ENCODE measurements at places on chromosomes 5 and 9. TPM values are rescaled to one million over a fixed set of nuclear protein-coding genes. Genes with fewer than 3 reads are reported as not detected.

FBP2 gene
- not detected for total RNA-seq

SPINK1 gene
- not detected for total RNA-seq

LHX6 gene
- not detected for total RNA-seq

FOXD1 gene
- total RNA-seq, result 0.28 TPM

HEMGN gene
- total RNA-seq, result not detected

DNA sequence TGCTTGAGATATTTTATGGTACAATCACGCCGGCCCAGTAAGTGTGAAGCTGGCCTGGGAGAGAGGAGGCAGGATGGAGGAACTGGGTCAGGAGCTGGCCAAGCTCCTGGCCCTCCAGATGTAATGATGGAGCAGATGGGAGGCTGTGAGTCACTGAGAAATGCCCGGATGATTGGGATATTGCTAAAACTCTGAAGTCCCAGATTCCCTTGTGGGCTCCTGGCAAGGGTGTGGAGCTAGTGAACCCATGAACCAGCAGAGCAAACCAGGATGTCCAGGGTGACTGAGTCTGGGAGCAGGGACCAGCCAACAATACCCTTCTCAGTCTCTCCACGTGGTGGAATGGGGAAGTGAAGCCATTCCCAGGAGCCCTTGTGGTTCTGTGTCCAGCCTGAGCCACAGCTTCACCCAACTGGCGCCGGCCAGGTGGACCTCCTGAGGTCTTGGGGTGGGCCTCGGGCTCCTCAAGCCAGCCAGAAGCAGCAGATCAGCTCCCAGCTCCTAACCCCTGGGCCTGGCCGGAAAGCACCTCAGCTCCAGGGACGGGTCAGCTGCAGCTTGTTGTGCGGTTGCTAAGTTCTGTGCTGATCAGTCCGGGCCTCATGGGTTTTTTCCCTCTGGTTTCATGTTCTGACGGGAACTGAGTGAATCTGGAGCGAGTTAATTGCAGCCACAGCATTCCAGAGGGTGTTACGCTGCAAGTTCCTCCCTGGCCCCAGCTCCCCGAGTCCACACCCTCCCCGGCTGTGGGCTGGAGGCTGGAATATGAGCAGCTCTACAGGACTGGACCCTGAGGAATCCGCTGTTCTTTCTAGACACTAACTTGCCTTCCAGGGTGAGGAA, 37.6 kb downstream of the DUSP1 start:
- no peak for DNase-seq

GRCh38 chr5:176646707-176647029, 616 bp upstream of the TSPAN17 start:
- DNase-seq, result no peak

GRCh38 chr9:70883056-70883455, 238.4 kb downstream of the TRPM3 start:
- DNase-seq, result no peak

DNA sequence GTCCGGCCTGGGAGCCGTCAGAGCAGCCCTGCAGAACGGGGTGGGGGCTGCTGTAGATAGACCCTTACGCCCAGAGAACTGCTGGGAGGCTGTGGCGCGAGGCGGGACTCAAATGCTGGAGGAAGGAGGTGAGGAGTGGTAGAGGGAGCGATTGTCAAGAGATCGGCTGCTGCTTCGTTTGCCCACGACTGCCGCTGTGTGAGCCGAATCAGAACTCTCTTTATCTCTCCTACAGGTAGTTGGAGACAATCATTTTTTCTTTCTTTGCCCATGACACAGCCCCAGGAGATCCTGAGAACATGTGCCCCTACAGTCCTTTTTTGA, 456 bp downstream of the ZNF79 start:
- DNase-seq, result no peak

- peak; percentile 60 for DNase-seq
Observed at GRCh38 chr9:129597355-129598088, 23.4 kb downstream of the C9orf50 start.

- DNase-seq, result no peak
Observed at GRCh38 chr5:107555425-107556090, 115.2 kb downstream of the EFNA5 start.

DNA sequence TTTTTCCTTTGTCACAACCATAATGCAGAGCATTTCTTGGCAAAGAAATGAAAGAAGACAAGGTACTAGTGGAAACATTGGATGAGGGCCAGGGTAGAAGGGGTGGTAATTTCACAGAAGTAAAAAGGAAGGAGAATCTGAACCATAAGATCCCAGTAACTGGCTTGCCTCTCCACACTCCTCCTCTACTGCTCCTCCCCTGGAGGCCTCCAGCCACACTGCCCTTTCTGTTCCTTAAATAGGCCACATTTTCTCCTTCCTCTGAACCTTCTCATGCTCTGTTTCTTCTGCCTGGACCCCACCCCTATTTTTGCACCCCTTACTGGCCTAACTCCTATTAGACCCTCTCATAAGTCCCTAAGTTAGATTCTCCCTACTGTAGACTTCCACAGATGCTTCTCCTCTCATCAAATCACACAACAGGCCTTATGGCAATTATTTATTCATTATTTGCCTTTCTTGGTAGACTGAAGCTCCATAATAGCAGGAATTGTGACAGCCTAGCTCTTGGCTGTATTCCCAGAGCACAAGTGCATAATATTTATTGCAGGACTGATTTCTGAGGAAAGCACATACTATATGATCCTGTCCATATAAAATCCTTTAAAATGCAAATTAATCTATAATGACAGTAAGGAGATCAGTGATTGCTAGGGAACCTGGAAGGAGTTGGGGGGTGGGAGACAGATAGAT, 31.3 kb upstream of the GRIA1 start:
- DNase-seq, result no peak

DNA sequence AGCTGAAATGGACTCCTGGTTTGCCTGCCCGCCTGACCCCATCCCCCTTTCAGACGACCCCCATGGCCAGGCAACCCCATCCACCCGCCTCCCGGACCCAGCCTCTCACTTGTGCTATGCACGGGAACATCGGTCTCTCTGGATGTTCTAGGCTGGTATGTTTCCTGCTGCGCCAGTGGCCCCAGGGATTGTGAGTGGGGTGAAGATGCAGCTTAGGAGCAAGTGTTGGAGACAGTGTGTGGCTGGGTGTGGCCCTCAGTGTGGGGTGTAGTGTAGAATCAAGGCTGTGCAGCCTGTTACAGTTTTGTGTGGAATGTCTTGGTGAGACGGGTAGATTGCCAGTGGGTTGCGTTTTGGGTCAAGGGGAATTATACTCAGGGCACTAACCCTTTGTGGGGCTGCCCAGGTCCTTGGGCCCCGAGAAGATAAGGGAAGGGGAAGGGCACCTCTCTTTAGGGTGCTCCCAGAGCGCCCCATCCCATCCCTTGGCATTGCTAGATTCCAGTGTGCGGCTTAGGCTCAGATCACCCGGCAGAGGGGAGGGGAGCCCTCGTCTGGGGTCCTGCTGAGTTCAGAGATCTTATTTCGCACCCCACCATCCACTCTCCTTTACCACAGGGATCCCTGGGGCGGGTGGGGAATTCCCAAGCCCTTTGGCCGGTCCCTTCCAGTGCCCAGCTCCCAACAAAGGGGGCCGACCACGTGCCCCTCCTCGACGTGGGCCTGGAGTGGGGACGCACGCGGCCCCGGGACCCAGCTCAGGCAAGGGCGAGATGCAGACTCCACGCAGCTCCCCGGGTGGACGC, 4.6 kb downstream of the IER5L start:
- no peak for DNase-seq

GRCh38 chr5:145062280-145063062, 772.7 kb downstream of the PRELID2 start:
- DNase-seq, result peak; percentile 5

DNA sequence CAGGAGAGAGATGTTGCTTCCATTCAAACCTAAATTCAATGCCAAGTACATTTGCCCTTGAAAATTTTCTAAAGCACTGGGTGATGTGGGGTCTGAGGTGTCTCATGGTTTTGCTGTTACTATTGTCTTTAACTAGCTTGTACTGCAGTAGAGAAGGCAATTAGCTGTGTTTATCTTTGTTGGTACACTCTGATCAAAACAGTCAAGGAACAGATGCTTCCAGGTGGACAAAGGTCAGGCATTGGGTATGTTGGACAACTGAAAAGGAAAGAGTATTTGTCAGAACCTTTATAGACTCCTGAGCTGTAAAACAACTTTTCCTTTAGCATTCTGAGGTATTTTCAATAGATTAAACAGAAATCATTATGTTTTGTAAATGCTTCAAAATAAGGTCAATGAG, 2228.7 kb upstream of the WWC1 start:
- no peak for DNase-seq

DNA sequence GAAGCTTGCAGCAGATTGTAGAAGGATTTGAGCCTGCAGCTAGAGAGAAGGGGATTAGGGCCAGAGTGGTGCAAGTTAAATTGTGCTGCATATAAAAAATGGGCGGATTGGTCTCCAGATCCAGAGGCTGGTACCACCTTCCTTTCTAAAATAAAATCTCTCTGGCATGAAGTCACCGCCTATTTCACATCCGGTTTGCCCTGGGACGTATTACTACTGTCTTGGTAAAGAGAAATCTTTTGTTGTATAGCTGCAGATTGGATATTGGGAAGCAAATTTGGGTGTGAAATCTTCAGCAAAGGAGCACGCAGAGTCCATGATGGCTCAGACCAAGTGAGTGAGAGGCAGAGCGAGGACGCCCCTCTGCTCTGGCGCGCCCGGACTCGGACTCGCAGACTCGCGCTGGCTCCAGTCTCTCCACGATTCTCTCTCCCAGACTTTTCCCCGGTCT, at the start of gene GABRA1:
TSS of gene GABRA1 (plus strand) at position 180 of the 451 bp plus-strand sequence. CDS start 2,691 bp downstream, outside the sequence.
- DNase-seq, result peak; percentile 32

DNA sequence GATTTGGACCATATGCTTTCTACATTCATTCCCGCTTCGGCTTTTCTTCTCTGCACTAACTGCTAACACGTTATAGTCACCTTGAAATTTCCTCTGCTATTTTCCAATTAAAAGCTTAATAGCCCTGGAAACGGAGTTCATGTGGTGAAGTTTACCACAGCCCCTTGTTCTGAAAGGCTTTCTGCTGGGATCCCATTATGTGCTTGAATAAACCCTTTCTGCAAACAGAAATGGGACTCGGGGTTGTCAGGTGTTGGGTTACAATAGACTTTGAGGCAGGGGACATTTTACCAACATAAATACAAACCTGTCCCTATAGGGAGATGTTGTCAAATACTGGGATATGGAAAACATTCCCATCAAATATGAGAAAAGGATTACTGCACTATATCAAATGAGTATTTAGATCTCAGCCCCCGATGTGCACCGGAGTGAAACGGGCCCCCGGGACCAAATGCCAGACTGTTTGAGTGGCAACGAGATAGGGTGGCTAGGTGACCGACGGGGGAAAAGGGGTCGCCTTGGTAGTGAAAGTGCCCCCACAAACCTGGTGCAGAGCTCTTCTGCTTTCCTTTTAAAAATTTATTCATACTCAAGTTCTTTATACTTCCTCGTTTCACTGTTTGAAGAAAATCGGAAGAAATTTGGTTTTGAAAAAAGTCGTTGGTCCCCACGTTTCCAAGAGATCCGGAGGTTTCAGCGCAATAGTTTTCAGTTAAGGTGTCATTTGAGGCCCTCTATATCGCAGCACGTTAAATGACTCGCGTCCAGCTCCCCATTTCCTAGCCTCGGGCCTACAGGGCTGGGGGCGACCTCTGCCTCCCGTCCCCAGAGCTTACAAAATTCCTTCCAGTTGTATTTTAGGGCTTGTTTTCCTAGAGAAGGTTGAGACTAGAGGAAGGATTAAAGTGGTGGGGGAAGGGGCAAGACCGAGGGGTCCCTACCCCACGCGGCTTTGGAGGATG, 2.1 kb upstream of the DMRT3 start:
- DNase-seq, result no peak

DNA sequence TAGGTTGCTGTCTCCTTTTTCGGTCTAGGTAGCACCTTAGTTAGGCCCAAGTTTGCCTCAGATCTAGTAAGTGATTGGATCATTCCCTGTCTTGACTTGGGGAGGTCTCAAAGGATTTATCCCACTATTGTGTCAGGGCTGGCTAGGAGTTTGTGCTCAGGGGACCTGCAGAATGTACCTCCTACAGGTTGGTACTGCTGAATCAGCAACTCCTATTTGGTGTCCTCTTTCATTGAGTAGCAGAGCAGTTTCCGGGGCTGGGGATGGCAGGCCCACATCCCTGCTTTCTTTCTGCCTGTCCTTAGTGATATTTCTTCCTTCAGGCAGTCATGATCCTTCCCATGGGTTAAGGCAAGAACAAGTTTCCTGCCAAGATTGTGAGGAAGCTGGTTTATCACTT, 192.9 kb upstream of the CCNH start:
- DNase-seq, result no peak

- no peak for DNase-seq
Observed at GRCh38 chr5:89613222-89613956, 730.4 kb upstream of the MEF2C start.

DNA sequence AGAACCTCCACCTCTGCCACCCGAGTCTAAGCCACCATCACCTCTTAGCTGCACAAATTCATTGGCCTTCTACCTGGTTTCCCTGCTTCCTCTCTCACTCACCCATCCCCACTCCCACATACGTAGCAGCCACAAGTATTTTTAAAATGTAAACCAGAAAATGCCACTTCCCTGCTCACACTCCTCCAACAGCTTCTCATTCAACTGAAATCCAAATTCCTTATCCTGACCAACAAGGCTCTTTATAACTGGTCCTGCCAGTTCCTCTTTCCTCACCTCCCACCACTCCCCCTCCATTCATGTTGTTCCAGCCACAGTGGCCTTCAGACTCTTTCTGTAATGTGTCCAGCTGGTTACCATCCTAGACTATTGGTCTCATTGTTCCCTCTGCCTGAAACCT, 25.0 kb upstream of the PALM2AKAP2 start:
- DNase-seq, result no peak

GRCh38 chr5:176364765-176365350, 429 bp upstream of the ARL10 start:
- no peak for DNase-seq

- no peak for DNase-seq
Observed at GRCh38 chr9:136981588-136982231, 1.1 kb upstream of the LCNL1 start.

DNA sequence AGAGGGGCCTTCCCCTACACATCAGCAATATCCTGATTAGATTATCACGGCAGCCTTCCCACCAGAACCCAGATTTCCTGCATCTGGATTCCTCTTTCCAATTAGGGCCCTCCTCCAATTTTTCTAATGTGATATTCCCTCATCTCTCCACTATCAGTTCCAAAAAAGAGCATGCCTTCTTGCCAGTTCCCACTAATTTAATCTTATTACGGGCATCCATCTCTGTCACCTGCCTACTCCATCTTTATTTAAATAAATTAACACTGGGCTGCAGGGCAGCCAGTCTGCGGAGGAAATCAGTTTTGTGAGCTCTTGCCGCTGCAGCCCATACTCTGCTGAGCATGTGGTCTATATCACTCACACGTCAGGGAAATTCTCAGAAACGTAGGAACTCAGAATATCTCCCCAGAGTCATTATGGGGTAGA, 16.6 kb upstream of the FBP2 start:
- DNase-seq, result no peak

- no peak for DNase-seq
Observed at GRCh38 chr5:44665101-44665701, 143.5 kb upstream of the MRPS30 start.

- no peak for DNase-seq
Observed at GRCh38 chr9:14310311-14310710, 3.6 kb downstream of the NFIB start.

- DNase-seq, result no peak
Observed at GRCh38 chr9:86943201-86944113, 3.8 kb downstream of the GAS1 start.
